ENCODE measurements at places on chromosomes 6 and 20.

- DNase-seq: no peak
These were observed 131.4 kb downstream of the SULF2 start for GRCh38 chr20:47653869-47654268.

GRCh38 chr6:16998461-16998860 is 103.4 kb upstream of the STMND1 start:
- no peak for DNase-seq

DNA sequence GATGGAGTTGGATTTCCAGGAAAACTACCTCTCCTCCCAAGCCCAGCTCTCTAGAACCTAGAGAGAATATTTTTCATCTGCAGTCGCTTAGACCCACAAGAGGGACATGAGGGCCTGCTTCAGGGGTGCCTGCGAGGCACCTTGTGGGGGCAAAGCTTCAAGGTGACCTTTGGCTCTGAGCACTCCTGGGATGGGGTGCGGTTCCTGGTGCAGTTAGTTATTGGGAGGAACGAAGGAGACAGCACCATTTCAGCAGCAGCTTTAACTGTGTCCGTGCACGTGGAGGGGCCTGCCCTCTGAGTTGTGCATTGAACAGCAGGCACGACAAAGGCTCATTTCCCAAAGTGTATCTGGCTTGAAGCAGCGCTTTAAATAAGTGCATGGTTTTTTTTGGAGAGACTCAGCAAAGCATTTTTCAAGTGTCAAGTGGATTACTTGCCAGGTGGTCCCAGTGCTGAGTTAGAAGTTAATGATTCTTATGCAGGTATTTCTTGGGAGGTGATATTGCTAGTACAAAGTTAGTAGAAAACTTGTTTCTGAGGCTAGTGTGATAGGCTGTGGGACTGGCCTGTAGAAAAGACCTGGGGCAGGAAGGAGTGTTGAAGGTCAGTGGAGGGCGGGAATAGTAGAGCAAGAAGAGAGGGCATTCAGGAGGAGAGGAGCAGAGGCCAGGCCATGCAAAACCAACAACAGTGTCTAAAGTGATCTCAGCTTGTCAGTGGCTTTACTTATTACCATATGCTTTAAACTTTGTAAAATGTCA is 3.8 kb downstream of the IGF2R start:
- DNase-seq: no peak

- no peak for DNase-seq
These were observed 131.4 kb downstream of the MMS22L start for GRCh38 chr6:97151601-97152000.

DNA sequence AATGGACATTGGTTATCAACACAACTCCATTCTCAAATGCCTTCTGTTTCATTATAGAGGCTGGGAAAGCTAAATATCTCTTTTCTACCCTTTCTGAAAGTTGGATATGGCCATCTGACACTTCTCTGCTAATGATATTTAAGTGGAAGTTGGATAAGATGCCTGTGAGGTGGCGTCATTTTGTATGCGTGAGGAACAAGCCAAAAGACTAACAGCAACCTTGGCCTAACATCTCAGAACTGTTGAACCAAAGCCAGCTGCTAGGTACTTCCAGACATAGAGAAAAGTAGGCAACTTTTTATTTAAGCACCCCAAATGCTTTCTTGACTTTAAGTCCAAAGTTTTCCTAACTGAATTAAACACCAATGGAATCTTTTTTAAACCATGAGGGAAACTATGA is 708.4 kb downstream of the CD109 start:
- DNase-seq: peak; percentile 43

- no peak for DNase-seq
These were observed 31.0 kb upstream of the FBXO30 start for GRCh38 chr6:145845557-145845956.

DNA sequence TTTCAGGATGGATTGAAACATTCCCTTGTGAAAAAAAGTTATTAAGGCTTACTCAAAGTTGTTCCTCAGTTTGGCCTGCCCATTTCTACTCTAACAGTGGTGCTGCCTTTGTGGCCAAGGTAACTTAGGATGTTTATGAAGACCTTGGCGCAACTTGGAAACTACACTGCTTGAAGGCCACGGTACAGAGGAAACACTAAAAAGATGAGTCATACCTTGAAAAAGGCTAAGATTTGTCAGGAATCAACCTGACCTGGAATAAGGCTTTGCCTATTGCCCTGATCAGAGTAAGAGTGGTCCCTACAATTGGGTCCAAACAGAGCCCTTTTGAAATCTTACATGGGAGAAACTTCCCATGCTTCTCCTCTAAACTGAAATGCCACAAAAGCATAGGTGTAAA is 119.9 kb upstream of the MOCS1 start:
- DNase-seq: no peak

DNA sequence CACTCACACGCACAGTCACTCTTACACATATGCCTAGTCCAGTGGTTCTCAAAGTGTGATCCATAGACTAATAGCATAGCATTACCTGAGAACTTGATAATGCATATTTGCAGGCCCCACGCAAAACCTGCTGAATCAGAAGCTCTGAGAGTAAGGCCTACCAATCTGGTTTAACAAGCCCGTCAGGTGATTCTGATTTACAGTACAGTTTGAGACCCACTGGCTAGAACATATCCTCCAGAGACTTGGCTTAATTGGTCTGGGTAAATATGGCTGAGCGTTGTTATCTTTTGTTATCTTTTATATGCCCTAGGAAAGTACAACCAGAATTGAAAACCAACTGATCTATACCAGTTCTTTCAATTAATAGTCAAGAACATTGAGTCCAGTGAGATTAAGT is 9.6 kb downstream of the TSPYL4 start:
- DNase-seq: no peak

- DNase-seq: peak; percentile 52
These were observed 176.1 kb upstream of the PLN start for GRCh38 chr6:118371955-118372354.

DNA sequence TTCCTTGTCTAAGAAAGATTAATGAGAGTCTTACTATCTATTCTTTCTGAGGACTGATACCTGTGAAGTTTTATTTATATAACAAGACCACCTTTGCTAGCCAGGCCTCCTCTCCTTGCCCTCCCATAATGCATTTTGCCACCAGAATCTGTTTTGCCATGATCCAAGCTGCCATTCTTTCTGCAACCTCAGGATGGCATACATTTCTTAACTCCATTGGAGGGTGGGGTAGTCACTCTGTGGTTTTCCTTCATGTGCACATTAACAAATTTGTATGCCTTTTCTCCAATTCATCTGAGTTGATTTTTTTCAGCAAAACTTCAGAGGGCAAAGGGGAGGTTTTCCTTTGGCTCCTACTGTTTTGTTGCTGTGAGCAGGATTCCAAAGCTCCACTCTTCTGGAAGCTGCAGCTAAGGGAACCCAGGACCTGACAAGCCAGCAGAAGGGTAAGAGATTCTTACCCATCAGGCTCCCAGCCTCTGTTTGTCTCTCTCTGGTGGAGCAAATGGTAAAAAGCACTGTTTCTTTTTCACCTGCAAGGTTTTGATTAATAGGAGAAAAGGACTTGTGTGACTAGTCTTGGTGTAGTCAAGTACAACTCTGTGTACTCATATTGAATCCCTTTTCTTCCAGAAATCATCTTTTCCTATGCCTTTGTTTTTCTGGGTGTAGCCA is 26.2 kb upstream of the ENPP4 start:
- no peak for DNase-seq

DNA sequence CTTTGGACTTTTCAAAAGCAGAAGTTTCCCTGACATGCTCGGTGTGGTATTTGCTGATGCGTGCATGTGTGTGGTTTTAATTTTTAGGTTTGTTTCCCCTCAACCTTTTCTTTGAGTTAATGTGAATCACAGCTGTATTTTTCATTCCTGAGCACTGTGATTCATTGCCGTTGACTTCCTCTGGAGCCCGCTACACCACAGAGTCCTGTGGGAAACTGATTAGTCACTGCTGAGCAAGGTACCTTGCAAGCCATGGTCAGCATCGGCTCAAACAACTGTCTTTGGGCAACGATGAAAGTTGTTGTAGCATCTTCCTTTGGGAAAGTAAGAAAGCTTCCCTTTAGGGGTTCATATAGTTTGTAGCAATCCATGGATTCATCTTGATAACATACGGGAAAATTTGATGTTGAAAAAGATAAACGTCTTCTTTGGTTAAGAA is 57.5 kb downstream of the RIN2 start:
- peak; percentile 98 for DNase-seq

GRCh38 chr6:158868122-158868480 is 48.9 kb upstream of the EZR start:
- DNase-seq: no peak

- DNase-seq: no peak
These were observed 52.3 kb downstream of the UQCC1 start for GRCh38 chr20:35359335-35359950.

DNA sequence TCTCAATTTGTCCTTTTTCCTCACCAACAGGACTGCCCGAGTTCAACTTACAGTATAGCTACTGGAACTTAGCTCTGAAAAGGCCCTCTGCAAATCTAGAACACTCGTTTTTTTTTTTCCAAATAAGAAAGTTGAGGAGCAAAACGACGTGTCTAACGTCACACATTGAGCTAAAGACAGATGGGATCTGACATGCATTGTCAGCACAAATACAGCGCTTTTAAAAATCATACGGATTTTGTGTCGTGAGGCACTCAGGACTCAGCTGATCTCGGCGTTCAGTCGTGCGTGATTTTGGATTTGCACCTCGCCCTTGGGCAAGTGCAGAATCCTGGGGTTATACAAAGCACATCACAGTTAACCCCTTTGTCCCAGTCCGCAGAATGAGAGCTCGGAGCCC is 94.7 kb upstream of the ZNF322 start:
- DNase-seq: no peak

DNA sequence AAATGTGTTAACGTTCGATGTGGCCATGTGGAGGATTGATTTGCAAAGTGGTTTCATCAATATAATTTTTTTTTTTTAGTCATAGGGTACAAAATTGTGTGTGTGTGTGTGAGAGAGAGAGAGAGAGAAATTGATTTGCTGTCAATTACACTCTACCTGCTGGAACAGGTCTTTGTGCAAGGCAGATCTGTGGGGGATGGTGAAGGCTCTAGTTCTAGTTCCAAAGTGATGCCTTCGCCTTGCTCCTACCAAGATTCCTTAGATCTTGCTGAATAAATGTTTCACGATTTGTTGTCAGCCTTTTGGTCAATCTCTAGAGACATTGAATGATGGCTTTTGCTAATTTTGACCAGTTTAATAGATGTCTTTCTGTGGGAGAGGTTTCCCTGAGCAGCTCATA is 64.8 kb downstream of the SERAC1 start:
- DNase-seq: no peak

All from astrocyte (in vitro differentiated cells and primary cell).